NCI-H2107 (cell line): ENCODE measurements at places on chromosomes 1 and 21.

DNA sequence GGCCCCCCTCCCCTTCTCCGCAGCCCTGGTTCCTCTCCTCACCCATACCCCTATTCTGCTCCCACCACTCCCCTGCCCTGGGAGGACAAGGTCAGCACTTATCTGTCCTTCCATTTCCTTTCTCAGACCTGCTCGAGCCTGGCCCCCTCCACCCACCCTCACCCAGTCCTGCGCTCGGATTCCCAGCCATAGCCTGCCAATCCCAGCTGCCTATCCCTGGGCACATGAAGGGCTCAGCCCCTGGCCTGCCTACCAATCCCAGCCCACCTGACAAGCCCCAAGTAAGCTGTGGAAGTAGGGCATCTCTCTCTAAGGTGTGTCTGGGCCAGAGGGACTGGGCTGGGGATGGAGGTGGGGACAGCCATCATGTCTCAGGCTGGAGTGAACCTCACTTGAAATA, 5.4 kb downstream of the BLACAT1 start:
- no peak for DNase-seq

DNA sequence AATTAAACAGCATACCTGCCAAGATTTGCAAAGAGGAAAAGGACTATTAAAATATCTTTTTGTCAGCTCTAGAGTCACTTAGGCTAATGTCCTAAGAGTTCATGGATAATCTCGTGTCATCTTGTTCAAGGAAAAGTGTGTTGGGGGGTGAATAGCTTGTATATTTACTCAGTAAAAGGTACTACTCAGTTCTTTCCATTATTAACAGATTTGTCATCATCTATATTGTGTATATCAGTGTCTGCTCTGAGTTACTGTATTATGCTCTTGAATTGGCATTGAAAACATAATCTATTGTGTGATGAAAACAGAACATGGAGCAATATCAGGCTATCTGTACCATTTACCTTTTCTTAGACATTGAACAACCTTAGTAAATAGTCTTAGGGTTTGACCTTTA, 41.9 kb downstream of the SMG7 start:
- DNase-seq: no peak

DNA sequence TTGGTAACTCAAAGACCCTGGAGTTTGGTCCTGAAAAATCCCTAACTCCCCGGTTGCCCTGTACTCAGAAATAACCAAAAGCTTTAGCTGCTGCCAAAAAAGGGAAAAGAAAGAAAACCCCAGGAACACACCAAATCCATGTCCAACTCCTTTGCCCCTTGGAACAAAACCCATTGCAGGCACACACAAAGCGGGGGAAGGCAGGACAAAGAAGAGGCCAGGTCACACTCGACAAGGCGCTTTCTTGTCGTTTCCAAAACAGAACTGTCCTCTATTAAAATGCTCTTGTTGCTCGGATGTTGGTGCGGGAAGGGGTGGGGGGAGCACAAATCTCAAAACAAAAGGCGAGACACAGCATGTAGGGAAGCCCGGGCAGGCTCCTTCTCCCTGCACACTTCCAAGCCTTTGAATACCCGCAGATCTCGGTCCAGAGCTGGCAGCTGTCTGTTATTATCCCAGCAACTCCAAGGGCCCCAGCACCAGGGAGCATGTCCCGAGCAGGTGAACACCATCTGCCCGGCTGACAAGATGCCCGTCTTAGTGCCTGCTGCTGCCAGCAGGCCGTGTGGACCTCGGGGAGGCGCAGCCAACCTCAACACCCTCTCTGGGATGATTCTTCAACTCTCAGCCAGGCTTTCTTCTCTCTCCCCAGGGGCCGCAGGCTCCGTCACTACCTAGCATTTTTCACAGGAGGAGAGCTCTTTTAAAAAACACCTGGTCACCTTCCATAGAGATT, 96.4 kb downstream of the SSBP3 start:
- DNase-seq: peak; percentile 84

DNA sequence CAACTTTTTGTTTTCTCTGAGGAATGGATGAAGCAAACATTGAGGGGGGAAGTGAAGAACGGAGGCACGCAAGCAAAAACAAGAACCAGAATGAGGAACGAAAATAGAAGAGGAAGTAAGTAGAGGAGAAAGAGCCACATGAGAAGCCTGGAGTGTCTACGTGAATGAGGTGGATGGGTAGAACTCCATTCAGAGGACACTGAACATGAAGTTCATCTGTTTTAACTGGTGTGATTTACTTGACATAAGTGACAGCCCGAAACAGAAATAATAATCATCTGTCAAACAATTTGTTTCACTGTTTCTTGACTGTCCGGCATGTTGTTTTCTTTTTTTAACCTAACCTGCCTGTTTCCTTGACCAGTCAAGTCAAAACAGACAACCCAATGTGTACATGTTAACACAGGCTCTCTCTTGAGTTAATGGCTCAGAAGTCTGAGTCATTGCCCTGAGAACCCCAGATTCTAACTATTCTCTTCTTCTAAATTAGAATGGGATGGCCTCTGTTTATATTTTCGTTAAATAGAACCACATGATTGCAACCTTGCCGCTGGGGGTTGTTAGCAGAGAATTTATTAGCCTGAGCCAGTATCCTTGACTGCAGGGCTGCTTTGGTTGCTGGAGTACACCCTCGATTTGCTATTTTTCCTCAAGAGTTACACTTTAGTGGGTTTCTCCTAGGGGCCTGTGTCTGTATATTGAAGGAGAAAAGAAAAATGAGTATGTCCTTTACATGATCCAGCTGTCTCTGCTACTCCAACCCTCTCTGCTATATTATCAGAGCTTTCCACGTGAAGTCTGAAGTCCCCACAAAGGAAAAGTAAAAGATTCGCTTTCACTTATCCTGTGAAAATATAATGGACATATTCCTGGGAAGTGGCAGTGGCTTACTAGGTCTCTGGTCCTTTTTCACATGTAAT, 151.7 kb downstream of the ZC3H11B start:
- DNase-seq: no peak

- DNase-seq: no peak
Observed at GRCh38 chr1:183694755-183695154, 41.6 kb upstream of the APOBEC4 start.

DNA sequence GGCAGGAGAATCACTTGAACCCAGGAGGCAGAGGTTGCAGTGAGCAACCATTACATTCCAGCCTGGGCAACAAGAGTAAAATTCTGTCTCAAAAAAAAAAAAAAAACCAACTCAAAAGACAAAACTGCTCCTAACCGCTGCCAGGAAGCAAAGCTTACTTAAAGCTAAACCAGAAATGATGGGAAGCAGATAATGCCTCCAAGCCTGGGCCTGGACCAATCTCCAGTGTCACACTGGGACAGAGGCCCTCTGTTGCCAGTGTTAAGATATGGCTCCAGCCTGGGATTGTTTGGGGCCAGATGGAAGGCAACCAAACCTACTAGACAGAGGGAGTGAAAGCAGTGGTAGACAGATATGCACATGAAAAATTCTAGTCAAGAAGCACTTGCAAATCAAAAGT, 36.9 kb downstream of the NSL1 start:
- DNase-seq: no peak

- DNase-seq: no peak
Observed at GRCh38 chr21:36100971-36101641, 31.3 kb downstream of the CBR1 start.

DNA sequence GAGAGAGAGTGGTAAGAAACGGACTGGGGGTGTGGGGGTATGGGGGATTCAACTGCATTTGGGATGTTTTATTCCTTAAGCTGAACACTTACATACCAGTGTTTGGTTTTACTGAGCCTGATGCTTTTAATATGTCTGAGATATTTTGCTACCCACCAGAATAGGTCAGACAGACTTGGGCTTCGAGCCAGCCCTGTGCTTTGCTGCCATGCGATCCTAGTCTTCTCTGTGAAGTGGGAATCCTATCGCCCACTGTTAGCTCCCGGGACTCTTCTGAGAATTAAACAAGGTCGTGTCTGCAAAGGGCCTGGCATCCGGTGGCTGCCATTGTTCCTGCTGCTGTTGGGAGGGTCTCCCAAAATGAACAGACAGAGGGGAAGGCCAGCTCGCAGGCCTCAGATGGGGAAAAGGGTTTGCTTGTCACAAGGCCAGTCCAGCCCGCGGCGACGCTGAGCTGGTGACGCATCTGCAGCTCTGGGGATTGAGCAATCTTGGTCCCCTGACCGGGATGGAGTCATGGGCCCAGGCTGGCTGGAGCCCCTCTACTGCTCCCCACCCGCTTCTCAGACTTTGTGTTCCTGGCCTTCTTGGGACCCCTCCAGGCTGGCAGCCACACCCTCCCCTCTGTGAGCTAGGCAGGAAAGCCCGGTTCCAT, 26.9 kb upstream of the ECE1 start:
- no peak for DNase-seq

DNA sequence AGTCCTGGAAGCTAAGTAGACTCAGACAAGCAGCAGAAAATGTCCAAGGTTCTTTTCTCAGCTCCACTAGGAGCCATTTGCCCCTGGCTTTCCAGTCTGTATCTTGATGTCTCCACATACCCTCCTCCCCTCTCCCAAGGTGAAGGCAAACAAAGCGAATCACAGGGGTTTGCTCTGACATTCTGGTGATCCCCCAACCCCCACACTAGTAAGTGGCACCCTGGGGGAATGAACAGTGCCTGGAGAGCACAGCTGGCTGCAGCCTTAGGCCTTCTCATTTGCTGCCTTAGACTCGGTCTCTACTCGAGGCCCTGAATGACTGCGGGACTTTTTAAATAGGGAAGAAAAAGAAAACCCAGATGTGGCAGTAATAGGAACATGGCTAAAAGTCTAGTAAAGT, 15.3 kb downstream of the ERI3 start:
- DNase-seq: no peak

DNA sequence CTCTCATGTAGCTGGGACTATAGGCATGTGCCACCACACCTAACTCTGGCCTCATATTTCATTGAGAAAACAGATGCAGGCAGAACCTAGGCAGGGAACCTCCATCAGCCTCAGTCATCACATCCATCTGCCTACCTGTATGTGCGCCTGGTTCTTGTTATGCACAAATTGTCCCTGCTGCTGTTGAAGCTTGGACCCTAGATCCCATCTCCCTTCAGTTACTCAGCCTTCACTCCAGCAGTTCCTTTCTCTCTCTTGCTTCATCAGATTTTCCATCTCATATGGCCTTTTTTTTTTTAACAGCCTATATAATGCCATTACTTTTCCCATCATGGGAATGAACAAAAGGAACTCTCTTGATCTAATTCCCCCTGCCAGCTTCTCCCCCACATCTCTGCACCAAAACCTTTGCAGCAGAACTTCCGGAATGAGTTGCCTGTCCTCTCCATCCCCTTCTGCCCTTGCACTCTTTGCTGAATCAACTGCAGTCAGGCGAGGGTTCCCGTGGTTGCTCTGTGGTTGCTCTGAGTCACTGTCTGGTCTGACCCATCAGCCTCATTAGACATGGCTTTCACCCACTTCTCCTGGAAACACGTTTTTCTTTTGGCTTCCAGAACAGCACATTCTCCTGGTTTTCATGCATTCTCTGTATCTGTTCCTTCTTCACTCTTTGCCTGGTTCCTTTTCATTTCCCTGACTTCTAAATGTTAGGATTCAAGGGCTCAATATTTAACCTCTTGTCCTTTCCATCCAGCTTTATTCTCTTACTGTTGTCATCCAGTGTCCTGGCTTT, 41.5 kb downstream of the UBE4B start:
- DNase-seq: no peak

GRCh38 chr21:39805983-39806382, 61.0 kb downstream of the IGSF5 start:
- no peak for DNase-seq

- no peak for DNase-seq
Observed at GRCh38 chr1:231515748-231516147, 12.7 kb upstream of the TSNAX start.

GRCh38 chr1:180428782-180429695, 73.3 kb downstream of the ACBD6 start:
- no peak for DNase-seq

DNA sequence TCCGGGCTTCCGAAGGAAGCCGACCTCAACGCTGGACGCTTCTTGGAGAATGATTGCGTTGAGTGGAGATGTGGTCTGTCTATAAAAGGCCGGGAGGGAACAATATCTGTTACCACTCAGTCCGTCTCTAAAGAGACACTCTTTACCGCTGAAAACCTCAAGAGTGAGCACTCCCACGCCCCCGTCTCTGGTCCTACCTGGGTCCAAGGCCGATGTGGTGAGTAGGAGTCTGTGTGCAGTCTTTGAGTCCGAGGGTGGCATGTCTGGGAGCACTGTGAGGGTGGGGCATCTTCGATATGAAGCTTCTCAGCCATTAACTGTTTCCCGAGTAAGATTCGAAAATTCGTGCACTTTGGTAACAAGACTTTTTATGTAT, 576 bp downstream of the ZFP69 start:
- DNase-seq: no peak

DNA sequence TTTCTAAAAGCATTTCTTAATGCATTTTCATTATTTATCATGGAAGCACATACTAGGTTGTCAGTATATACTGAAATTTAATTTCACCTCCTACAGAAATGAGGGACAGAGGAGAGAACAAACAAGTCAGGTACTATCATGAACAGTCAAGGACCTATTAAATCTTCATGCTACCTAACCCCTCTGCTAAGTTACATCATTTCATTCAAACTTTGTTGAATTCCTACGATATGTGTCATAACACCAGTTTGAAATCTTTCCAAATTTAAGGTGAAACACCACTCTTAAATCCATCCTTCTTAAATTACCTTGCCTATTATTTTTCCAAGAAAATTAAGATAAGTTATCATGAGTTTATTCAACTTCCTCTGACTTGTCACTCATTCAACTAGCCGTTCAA, 78.9 kb downstream of the DENND1B start:
- no peak for DNase-seq

DNA sequence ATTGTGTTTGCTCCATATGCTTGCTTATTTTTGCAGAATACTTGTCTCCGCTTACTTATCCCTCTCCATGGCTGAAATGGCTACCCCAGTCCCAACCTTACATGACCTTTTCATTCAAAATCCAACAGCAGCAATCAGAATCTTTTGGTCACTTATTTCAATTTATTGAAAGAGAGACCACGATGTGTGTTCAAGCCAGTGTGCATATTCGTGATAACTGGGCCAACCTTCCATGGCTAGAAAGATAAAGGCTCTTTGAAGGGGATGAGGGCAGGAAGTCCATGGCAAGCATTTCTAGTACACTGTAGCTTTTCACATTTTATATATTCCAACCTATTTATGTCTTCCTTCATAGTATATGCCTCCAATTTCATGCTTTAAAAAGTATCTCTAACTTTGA, 23.1 kb downstream of the HSD11B1 start:
- DNase-seq: no peak

DNA sequence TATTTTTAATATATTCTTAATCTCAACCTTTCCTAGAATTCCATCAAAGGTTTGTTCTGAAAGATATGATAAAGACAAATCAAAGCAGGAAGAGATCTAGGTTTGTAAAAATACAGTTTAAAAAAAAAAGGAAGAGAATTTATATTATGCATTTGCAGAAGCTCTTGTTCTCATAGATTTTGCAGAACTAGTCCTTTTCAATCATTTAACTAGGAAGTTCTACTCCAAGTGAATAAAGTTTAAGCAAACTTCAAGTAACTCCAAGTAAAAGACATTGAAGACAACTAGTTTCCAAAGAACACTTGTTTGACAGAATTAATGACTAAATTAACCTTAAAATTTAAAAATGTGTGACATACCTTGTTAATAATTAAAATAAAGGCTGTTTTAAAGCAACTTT, 55.9 kb downstream of the HNRNPR start:
- no peak for DNase-seq
